Mucosa of gallbladder (tissue), 1 donor: ENCODE measurements at places on chromosomes 3 and 15. TPM values are rescaled to one million over a fixed set of nuclear protein-coding genes. Genes with fewer than 3 reads are reported as not detected.

Gene LRRC31
- total RNA-seq, result 2.9 TPM

Gene ZNF80
- 0.17 TPM for total RNA-seq

Gene STRC
- 1.6 TPM for total RNA-seq

Gene P2RY13
- total RNA-seq, result 4.0 TPM

Gene CILP
- total RNA-seq, result 19.2 TPM

Gene ATP10A
- 19.8 TPM for total RNA-seq

Gene PP2D1
- total RNA-seq, result not detected

Gene CASR
- total RNA-seq, result 54.0 TPM

Gene MUC4
- 0.14 TPM for total RNA-seq

Gene SLC15A2
- 18.8 TPM for total RNA-seq

Gene CLDN16
- total RNA-seq, result 3.2 TPM

Gene ROPN1
- not detected for total RNA-seq

Gene GOLGA6C
- not detected for total RNA-seq

GRCh38 chr15:100958326-100959065 lies 39.3 kb downstream of the LRRK1 start:
- no peak for DNase-seq

- DNase-seq, result no peak
These were observed 217.9 kb upstream of the THBS1 start for GRCh38 chr15:39362821-39363561.

DNA sequence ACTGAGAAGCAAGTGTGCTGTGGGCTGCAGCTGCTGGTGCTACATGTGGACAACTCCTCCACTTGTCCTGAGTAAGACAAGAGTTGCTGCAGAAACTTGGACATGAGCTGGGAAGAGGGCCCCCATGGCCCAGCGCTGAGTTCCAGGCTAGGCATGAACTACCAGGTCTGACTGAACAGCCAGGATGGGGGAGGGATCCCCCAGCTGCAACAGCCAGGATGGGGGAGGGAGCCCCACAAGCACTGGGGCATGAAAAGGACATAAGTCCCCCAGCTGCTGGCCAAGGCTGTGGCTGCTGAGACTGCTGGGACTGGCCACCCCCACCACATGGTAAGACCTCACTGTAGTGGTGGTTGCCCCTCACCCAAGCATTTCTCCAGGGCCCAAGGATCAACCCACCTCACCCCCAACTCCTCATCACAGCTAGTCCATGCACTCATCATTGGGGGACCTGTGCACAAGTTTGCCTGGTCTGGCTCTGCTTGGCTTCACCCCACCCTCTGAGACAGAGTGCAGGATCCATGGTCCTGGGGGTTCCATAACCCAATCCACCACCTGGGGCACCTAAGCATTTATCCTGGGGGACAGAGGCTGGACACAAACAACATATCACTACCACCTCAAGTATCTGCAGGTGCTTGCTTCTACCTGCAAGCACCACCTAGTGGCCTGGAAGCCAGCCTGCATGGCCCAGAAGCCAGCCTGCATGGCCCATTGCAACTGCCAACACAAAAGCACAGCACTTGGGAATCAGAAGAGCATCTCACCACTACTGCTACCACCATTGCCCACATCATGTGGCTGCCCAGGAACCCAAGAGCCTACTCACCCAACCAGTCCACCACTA lies 84.5 kb upstream of the STT3B start:
- peak; percentile 27 for DNase-seq

- no peak for DNase-seq
These were observed 177.9 kb downstream of the CDIN1 start for GRCh38 chr15:36757189-36757814.

- DNase-seq, result no peak
These were observed 10.3 kb downstream of the STOML1 start for GRCh38 chr15:73981761-73982221.

DNA sequence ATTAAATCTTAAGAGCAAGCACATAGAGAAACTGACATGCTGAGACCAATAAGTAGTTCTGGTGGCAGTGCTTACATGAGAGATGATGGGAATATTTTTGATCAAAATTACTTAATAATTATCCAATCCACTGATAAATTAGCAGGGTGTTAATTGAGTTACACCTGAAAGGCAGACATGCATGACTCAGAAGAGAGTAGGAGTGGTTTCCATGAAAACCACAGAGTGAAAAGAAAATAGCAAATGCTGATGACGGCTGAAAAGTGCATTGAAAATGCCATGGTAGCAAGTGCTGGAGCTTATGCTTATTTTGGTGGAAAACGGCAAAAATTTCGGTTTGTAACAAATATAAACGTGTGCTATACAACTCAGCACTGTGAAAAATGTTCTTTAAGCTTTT lies 267.8 kb upstream of the LRRN1 start:
- DNase-seq, result no peak

GRCh38 chr15:86115145-86115801 lies 35.6 kb downstream of the AGBL1 start:
- DNase-seq, result no peak

- peak; percentile 80 for DNase-seq
These were observed 34.5 kb downstream of the GPR171 start for GRCh38 chr3:151168269-151169094.

DNA sequence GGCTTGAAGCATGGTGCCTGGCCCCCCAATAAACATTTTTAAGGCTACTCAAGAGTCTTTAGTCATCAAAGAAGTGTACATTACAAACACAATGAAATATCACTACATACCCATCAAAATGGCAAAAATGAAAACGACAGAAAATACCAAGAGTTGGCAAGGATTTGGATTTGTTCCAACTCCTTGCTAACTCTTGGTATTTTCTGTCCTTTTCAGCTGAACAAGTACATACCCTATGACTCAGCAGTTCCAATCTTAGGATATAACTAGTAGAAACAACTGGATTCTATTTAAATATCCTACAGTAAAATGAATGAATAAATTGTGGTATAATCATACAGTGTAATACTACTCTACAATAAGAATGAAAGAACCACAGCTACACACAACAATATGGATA lies 25.1 kb upstream of the GABPB1 start:
- no peak for DNase-seq

DNA sequence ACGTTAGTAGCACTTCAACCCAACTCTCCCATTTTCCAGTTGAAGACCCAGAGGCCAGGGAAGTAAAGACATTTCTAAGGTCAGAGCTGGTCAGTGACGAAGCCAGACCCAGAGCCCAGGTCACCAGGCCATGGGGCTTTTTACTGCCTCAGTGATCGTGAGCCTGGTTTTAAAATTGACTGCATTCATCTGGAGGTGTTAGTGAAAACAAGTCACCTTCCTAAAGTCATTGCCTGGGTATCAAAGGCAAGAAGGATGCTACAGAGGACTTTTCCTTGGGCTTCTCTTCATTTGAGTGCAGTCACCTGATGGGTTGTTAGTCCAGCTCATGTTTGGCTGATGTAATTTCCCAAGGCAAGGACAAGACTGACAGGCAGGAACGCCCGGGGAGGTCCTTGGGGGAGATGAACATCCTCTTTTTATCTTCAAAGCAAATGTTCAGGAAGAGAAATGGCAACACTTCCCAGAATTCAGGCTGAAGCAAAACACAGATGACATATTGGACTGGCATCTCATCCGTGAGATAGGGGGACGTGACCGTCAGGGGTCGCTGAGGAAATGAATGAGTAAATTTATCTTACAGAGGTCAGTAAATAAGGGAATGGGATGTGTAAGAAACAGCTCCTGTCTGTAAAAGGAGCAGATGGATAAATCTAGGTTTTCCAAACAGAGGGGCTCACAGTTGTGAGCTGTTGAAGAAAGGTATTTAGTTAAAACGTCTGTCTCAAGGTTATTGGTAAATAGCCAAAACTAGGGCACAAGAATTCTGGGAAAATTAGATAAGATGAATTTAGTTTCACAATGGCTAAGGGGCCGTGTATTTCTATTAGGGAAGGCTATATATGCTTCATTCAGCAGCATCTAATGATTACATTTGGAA lies 201.2 kb downstream of the OPA1 start:
- DNase-seq, result no peak

DNA sequence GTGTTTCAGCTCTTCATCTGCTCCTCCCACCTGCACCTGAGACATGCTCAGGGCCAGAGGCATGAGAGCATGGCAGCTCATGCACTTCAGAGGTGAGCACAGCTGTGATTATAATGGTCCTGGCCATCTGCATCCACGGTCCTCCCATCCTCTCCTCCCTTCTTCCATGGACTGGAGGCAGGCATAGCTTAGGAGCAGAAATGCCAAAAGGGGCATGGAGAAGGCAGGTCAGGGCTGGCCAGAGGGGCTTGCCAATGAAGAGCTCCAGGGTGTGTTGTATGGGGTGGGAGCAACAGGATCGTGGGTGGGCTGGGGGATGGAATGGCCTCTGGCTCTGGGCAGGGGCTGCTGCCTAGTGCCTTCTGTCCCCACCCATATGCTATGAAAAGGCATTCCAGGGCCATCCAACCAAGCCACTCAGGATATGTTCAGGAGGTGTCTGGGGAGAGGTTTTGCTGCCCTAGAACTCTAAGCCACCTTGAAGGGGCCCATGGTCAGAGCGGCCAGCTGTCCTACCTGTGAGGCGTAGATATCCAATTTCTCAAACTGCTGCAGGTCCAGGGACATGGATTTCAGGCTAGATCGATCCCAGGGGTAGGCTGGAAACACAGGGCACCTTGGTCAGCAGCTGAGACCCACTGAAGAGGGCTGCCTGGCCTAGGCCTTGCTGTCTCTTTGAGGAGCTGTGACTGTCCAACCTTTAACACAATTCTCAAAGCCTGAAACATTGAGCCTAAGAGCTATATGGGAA lies 26.1 kb downstream of the KY start:
- DNase-seq, result no peak

DNA sequence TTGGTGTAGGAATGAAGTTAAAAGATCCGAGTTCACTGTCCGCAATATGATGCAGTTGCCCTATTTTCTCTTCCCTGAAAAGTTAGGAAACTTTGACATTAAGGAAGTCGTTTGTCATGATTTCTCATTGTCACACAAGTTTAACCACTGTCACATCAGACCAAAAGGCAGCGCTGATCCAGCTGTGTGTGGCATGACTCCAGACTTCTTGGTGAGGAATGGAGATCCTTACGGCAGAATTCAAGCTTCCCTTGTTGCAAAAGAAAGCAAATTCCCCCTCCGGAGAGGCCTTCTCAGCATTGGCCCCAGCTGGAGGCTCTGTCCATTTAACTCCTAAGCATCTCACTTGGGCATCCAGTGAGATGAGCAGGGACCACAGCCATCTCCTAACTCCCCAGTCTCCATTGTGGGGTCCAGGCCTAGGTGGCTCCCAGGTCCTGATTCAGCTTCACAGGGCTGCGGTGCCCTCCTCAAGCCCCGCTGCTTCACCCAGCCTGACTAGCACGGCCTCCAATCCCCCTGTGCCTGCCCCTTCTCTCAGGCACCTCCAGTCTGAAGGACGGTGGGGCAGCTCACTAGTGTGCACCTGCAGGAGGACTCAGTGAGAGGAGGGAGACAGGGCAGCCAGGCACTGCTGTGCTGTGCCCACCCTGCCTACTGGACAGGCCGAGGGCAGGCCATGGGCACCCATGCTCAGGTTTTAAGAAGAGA lies 159.5 kb downstream of the CHSY1 start:
- DNase-seq, result no peak

DNA sequence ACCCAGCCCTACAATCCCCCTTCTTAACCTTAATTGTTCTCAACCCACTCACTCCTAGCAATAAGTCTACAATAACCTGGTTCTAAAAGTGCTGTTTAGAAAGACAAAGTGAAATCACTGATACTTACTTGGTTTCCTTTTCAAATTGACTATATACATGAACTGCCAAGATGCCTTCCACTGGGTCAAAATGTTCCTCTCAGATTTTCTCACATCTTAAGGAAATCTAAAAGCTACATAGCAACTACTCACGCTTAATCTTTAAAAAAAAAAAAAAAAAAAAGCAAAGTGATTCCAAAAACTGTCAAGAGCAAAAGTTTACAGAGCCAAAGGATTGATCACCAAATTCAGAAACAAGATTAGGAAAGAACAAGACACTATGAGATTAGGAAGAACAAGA lies 68.7 kb upstream of the MAP4 start:
- no peak for DNase-seq

DNA sequence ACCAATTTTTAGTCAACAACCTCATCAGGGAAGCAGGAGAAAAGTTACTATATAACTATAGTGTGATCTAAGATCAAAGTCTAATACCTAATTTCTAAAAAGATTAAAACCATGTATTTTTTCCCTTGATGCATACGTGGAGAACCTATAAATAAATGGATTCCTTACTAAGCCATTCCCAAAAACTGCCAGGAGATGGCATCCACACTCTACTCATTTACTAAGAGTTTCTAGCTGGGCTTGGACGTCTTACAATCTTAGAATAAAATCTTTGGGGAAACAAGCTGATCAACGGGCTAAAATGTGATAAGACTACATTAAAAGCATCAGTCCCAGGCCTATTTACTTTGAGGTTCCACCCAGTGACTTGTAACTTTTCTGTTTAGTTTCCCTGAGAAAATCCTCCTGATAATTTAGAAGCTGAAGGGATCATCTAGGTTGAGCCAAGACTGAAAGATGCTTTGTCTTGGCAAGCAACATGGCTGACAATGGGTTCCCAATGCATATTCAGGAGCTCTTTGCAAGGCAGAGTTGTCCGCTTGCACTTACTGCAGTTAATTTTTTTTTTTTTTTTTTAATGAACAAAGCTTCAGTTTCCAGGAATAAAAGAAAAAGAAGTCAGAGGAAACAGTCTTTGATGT lies 85.5 kb upstream of the FGF12 start:
- peak; percentile 42 for DNase-seq

DNA sequence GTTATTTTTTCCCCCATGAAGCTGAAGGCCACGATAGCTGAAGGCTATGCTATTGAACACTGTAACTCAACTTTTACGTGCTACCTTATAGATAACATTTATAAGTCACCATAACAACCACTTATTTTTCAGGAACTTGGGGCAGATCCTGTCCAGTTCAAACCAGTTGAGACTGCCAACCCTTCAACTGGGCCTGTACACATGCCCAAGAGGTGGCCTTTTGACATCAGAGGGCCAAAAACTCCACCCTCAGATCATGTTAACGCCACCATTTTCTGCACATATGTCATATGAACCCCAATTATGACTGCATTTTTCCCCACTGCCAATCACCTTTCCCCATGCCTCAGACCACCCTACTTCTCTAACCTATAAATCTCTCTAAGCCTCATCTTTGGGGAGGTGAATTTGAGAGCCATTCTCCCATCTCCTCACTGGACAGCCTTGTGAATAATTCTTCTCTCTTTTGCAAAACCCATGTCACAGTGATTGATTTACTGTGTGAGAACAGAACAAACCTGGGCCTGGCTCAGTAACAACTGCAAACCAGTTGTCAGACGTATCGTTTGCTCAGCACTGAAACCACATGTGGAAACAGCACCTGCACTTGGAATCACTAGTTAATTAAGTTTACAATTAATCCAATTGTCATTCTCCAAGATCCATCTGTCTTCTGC lies 42.5 kb downstream of the ZNF445 start:
- DNase-seq, result no peak
